ENCODE measurements at places on chromosomes 2 and 18.

- no peak for DNase-seq
Observed at GRCh38 chr2:48948400-48949125, 193.0 kb upstream of the LHCGR start.

GRCh38 chr18:24460388-24460787, at the start of gene HRH4:
TSS of gene HRH4 (plus strand) at chr18:24460637. CDS start at chr18:24460729, 92 bp downstream.
- no peak for DNase-seq

DNA sequence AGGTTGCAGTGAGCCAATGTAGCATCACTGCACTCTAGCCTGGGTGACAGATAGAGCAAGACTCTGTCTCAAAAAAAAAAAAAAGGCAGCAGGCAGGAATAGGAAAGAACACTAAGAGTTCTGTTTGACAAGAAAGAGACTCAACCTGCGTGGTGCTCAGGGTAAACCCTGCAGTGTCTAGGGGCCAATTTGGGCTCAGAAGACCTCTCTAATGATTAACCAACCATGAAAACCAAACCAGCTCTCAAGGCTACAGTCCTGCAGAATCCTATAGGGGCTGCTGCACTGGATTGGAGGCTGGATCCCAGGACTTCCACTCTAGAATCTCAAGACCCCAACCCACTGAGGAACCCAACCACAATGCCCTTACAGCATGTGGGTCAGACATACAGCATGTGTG, 2.4 kb downstream of the TRABD2A start:
- no peak for DNase-seq

DNA sequence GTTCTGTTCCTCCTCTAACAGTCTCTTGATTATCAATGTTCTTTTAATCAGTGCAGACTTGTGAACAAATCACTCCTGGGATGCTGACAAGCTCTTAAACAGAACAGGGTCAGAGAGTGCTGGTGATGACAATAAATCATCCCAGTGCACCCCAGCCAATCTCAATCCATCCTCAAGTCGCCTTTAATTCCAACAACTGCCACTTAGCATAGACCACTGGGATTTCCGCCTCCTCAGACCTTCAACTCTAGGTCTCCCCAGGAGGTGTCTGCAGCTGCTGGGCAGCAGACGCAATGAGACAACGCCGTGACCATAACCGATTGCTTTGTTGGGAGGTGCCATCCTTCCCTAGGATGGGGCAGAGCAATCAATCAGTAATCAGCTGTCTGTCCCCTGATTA, 184.2 kb upstream of the ACAA2 start:
- no peak for DNase-seq

DNA sequence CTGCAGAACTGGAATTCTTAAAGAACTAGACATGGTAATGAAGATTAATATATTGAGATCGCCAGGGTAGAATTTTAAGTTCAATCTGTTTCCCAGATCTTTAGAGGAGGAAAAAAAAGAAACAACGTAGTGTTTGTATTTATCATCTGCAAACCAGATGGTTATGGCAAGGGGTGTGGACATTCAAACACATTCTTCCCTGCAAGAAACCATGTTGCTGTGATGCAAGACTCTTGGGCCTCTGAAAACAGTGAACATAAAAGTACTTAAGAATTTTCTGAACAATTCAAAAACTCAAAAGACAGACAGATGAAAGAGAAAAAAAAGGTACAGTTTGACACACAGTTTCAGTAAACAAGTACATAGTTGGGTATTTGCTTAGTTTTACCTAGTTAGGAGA, 35.6 kb downstream of the COL5A2 start:
- DNase-seq = no peak

GRCh38 chr2:10675131-10675530, 14.6 kb downstream of the NOL10 start:
- no peak for DNase-seq

- DNase-seq = no peak
Observed at GRCh38 chr2:120681696-120682288, 53.9 kb upstream of the GLI2 start.

GRCh38 chr2:23788100-23788499, 138.8 kb downstream of the ATAD2B start:
- no peak for DNase-seq

DNA sequence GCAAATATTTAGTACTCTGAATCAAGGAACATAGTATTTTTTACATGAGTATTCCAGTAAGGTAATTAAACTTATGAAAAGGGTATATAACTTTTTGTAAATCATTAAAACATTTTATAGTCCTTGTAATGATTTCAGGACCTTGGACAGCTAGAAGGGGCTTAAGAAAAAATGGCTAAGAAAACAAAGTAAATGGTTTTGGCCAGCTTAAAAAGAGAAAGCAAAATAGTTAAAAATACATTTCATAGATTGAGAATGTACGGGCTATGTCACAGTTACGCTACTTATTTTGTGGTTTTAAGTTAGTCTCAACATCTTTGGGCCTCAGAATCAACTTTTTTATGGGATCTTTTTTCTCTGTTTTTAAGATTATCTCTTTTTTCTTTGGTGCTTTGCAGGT, 26.7 kb downstream of the POLI start:
- no peak for DNase-seq

Measured in coronary artery (tissue), 2 donors.